G401 (cell line): ENCODE measurements at places on chromosomes 7 and 10.

DNA sequence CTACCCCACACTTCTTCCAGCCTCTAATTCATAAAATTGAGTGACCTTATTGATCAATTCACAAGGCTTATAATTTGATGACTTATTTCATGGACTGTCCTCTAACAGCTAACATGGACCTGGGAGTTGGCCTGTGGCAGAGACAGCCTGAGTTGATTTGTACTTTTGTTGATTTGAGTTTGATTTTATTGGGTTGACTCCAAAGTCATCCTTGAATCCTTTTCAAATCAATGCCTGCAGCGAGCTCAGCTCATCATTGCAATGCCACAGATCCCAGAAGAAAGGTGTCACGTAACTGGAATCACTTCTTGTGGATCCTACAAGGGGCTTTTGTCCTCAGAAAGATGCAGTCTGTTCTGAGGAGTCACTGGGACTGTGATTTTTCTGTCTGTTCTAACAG is 138.0 kb downstream of the CAMK1D start:
- DNase-seq: no peak

GRCh38 chr10:115774721-115775120 is 498.3 kb downstream of the GFRA1 start:
- DNase-seq: no peak

GRCh38 chr10:59362144-59362958 is at the start of gene FAM13C:
Gene FAM13C, minus strand, starts transcription at chr10:59362549. Its CDS starts 89 bp downstream, at chr10:59362460.
- peak; percentile 89 for DNase-seq

DNA sequence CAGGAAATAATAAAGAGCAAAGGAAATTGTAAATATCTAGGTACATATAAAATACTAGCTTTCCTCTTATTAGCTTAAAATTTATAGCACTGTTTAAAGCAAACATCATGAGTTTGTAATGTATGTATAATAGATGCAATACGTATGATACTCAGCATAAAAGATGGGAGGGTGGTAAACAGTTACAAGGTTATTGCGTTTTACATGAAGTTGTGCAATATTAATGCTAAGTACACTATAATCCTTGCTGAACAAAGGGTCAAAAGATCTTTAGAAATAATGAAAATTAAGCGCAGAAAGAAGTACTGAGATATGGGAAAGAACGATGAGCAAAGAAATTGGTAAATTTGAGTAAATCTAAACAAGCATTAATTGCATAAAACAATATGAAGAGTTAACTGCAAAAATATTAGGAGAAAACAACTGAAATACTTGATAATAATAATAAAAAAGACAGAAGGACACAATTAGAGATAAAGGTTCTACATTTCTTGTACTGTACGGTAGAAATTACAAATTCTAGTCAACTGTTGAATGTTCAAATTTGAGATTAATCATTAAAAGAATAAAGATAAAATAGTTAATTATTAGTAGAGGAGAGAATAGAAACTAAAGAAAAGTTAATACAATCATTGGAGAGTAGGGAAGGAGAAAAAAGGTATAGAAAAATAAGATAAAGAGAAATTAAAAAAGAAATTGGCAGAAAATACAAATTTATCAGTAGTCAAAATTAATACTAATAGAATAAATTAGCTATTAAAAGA is 17.9 kb downstream of the C10orf67 start:
- DNase-seq: no peak

GRCh38 chr10:93437946-93438612 is 44.1 kb downstream of the MYOF start:
- peak; percentile 52 for DNase-seq

DNA sequence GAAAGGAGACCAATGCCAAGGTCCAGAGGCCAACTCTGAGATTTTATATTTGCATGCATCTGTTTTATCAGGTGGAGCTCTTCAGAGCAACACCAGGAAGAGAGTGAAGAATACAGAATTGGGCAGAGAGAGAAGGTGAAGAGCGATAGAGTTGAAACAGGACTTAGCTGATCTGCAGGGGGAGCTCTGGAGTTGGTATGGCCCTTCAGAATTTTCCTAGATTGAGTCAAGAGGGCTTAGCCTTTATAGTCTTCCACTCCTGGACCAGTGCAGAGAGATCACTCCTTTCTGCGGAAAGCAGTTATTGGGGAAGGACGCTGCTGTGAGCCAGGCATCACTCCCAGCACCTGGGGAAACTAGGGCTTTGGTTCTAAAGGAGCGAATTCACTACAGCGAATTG is 105.0 kb upstream of the DGKB start:
- DNase-seq: peak; percentile 7

GRCh38 chr7:111855161-111855841 is 293.0 kb upstream of the IMMP2L start:
- DNase-seq: no peak

DNA sequence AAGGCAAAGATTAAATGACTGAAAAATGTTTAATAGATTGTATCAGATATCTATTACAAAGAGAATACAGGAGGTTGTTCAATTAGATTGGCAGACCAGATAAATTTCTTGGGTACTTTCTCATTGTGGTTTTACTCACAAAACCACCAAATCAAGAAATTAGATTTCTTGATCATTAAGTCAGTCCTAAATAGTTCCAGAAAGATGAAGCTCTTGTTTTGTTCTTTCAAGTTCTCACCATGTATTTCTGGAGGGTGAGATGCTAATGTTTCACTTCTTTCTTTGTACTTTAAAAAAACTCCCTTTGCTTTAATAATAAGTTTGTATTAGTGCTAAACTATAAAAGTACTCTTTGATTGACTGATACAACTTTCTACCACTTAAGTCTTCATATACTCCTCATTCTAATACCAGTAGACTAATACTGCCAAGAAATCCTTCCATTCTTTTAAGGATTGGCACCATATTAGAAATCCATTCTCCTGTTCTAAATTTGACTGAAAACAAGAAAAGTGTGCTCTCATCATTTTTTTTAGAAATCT is 69.4 kb downstream of the RNF133 start:
- no peak for DNase-seq

- no peak for DNase-seq
Measured at GRCh38 chr10:71769279-71769823, 4.0 kb downstream of the VSIR start.

DNA sequence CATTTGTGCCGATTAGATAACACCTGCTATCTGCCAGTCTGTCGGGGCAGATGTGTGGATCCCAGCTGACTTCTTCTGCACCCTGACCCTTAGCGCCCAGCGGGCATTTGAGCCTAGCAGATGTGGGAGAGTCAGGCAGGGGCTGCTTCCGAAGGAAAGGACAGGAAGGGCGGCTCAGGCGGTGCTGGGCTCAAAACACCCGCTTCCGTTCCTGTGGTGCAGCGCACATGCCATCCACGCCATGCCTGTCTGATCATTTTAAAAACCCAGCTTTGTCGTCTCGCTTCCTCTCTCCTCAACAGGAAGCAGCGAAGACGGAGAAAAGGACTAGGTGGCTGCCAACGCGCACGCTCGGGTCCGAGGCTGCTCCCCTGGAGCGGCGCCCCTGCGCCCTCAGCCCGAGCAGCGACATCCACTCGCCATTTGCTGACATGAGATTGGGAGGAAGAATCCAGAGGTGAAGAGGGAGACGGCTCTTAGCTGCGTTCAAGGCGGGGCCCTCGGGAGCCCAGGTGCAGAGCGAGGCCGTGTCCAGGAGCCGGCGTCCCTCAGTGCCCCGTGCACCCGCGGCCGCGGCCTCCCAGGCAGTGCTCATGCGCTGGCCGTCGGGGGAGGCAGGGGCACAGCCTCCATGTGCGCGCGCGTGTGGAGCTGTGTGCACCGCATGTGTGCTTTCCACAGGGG is 5.9 kb upstream of the BHLHA15 start:
- DNase-seq: no peak

- no peak for DNase-seq
Measured at GRCh38 chr10:68566351-68566750, 6.2 kb downstream of the TET1 start.

DNA sequence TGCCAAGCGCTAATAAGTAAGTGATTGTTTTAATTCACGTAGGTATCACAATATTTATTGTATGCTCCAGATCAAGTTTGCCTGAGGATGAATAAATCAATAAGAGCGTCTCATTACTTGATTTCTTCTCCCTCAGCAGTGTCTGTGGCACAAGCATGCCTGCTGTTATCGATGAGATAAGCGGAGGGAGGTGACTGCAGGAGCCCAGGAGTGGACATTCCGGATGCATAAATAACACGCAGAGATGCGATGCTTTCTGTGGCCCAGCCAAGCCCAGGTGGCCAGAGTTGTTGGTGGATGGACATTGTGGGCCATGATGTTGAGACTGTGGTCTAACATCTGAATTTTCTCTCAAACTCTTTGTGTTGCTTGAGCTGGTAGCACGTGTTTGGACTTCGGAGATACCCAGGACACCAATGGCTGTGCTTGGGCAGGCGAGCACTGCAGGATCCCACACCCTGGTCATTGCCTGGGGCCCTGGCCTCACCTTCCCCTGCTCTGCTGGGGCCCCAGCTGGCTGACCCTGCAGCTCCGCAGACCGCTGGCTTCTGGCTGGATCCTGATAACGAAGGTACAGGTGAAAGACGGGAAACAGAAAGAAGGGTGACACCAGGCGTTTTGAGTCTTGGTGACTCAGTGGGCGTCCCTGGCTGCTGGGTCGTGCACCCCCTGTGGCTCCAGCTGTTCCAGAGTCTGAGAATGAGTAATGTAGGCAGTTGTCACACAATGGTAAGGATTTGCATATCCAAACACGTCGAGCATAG is 31.2 kb upstream of the MNX1 start:
- DNase-seq: no peak

GRCh38 chr10:123496375-123496774 is 169.8 kb upstream of the GPR26 start:
- DNase-seq: no peak

- DNase-seq: peak; percentile 99
Measured at GRCh38 chr10:97640174-97640867, at the start of gene PI4K2A. Gene PI4K2A, plus strand, starts transcription at chr10:97640671. Its CDS starts 72 bp downstream, at chr10:97640743.

- DNase-seq: no peak
Measured at GRCh38 chr10:74502963-74503608, 323.3 kb upstream of the KAT6B start.

DNA sequence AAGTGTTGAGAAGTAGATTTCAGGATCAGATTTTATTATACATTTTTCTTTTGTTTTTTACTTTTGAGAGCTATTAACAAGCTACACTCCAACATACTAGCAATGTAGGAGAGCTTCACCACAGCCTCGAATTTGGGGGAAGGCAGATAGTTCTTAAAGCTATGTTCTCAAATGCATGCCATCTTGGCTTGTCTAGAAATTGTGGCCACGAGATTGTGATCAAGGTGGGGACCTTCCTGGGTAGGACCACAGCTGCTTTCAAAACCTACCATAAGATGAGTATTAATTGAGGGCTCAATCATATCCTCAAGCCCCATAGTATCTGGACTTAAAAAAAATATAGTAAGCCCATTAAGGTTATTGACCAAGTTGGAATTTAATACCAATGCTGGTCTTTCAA is 27.9 kb upstream of the JAZF1 start:
- no peak for DNase-seq

DNA sequence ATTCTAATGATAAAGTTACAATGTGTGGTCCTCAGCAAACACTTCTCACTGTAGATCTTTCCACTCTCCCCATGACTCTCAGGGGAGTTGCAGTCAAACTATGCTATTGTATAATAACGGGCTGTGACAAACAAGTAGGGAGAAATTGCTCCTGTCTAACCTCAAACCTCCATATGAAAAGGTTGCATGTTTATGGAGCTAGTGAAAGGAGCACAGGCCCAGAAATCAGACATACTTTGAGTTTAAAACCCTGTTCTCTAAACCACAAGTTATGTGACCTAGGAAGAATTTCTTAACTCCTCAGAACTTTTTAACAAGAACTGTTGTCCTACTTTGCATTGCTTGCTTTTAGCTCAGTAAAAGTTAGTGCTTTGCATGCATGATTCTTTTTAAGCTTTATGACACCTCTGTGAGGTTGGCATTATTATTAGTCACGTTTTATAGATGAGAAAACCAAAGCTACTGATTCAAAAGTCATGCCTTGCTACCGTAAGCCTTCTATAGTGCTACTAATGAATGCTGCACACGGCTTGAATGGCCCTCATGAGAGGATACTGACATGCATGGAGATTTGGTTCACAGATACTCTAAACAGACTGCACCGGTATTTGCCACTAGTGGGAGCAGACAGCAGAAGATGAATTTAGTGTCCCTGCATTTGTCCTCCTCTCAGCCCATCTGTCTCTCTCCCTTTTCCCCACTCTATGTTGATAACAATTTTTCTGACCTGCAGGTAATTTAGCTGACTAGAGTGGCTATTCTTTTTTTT is 129.5 kb upstream of the PCGF5 start:
- no peak for DNase-seq

DNA sequence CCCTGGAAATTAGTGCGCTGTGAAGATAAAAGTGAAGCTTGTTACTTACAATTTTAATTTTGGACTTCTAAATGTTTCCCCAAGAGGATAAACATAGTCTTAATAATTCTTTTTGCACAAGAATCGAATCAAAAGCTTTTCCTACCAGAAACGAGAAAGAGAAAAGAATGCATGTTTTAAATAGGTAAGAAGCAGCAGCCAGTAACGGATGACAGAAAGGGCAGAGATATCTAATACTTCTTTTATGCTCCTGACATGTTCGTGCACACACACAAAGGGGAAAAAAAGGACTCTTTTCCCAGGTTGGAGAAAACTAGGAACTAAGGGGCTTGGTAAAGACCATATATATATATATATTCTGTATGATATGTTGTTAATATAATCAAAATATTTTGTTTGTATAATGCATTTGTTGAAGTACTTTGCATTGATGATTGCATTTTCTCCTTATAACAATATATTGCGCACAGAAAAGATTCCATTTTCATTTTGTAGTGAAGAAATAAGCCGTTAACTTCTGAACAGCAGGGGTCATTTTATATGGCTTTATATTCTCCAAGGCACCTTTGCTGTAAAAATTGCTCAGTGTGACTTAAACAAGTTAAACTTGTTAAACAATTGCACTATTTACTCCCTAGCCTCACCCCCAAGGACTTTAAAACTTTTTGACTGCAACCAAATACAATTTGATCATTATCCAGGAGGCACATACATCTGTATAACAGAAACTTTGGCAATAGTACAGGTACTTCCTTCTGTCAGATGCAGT is 2.2 kb downstream of the PRKAR2B start:
- DNase-seq: no peak

DNA sequence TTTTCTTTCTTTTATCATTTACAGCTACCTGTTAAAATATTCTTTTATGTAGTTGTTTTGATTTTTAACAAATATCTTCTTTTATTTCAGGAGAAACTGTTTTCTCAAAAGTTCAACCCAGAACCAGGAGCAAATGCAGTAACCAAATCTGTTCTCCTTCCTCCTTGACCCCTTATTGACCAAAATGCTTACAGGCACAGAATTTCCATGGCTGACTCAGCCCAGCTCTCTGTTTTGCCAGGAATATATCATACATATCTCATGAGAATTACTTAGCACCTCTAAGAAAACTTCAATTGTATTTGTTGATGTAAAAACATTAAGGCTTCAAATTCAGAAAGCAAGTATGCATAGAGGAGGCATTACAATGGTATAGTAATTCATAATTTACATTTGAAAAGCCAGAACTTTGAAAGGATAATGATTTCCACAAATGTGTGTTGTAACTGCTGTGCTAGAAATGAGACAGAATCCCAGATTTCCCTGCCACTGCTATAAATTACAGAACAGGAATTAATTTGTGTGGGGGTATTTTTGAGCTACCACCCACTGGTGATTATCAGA is 2.2 kb downstream of the GSAP start:
- DNase-seq: no peak
